Stimulated activated CD8-positive, alpha-beta memory T cell treated with anti-CD3 and anti-CD28 coated beads, Interleukin-4, amount 100 ng/mL, for 4 hours (primary cell): ENCODE measurements at places on chromosomes 5 and 9.

GRCh38 chr5:1750469-1750868 is 49.2 kb downstream of the MRPL36 start:
- DNase-seq, result no peak

DNA sequence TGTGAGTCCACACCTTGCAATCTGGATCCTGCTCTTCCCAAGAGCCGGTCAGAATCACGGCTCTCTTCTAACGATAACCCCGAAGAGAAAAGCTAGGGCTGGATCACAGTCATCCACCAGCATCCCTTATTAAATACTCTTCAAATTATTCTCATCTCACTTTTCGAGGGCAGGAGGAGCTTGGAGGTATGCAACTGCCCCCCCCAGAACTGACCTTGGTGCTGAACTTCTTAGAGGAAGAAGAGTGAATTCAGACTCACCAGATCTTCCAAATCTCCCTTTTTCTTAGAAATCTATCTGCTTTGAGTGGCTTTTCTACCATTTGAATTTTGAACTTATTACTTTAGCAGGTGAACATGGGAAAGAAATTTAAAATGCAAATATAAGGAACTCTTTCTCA is 75.7 kb downstream of the MED10 start:
- no peak for DNase-seq

GRCh38 chr5:37615184-37615583 is 224.7 kb downstream of the GDNF start:
- DNase-seq, result no peak

DNA sequence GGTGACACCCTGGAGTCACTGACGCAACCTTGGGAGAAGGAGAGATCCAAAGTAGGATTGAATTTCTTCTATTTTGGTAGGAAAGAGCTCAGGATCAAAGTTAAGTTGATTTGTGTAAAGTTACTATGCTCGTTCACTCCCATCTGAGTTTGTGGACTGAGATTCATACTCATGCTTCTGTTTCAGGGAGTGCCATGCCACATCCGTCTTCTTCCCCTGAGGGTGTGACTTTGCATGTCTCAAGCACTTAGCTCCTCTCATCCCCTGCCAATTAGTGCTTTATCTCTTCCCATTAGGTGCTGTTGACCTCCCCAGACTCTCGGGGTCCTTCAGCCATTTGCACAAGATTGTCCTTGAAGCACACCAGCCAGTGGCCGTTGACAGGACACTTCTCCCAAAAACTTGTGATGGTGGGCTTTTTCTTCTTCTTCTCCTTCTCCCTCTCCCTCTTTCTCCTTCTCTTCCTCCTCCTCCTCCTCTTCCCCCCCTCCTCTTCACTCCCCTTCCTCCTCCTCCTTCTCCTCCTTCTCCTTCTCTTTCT is 232.2 kb upstream of the KLF4 start:
- DNase-seq, result no peak

- no peak for DNase-seq
Observed at GRCh38 chr9:107491081-107492053, 1.8 kb upstream of the KLF4 start.

DNA sequence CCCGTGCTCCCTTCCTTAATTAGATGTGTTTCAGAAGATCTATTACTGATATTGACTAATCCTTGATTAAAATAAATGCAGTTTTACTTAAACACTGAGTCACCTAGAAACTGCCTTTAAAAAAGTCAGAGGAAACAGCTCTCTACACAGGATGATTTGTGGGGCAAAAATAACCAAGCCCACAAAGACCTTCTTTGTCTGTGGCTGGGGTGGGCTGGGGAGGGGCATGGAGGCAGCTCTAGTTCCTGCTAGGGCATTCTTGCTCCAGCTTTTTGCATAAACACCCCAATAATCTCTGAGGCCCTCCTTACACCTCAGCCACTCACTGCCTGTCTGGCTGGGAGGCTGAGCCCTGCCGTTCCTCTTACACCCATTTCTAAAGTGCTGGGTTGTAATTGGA is 227.6 kb upstream of the DAP start:
- DNase-seq, result no peak

- DNase-seq, result no peak
Observed at GRCh38 chr9:95670122-95670521, 153.4 kb upstream of the PTCH1 start.
